ENCODE measurements at places on chromosomes 1 and 21. TPM values are rescaled to one million over a fixed set of nuclear protein-coding genes. Genes with fewer than 3 reads are reported as not detected.

LRRC40 gene
- total RNA-seq: 23.4 TPM

SMPDL3B gene
- 0.37 TPM for total RNA-seq

CEP350 gene
- 41.2 TPM for total RNA-seq

TAL1 gene
- not detected for total RNA-seq
